ENCODE measurements at places on chromosomes 13 and 19.

DNA sequence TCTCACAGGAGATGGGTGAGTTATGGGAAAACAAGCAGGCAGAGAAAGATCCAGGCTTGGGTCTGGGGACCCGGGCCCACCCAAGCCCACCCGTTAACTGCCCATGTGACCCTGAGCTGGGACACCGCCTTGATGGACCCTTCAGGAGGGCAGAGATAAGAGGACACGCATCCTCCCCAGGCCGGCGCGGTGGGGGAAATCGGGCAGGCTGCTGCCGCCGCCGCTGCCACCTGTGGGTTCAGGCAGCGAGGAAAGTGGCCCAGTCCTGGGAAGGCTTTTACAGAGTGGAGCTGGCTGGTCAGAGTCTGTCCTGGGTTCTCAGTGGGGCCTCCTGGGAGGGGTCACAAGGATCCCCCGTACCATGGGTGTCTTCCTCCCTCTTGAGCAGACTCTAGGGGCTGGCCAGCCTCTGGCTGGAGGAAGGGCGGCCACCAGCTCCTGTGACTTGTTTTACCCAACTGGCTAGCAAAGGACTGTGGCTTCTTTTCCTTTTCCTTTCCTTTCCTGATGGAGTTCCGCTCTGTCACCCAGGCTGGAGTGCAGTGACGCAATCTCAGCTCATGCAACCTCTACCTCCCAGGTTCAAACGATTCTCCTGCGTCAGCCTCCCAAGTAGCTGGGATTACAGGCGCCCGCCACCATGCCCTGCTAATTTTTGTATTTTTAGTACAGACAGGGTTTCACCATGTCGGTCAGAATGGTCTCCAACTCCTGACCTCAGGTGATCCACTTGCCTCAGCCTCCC is 155.4 kb downstream of the KDM4B start:
- no peak for DNase-seq

DNA sequence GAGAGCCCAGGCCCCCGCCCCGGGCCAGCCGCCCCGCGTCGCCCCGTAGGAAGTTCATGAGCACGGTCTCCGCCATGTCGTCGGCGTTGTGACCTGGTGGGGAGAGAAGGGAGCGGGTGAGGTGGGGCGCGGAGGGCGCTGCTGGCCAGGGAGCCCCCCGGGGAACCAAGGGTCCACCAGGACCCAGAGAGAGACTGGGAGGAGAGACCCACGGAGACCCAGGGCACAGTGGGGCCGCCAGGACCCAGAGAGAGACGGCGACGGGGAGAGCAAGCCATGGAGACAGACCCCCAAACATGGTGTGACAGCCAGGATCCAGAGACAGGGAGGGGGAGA is 9.2 kb downstream of the CTU1 start:
- DNase-seq, result no peak

DNA sequence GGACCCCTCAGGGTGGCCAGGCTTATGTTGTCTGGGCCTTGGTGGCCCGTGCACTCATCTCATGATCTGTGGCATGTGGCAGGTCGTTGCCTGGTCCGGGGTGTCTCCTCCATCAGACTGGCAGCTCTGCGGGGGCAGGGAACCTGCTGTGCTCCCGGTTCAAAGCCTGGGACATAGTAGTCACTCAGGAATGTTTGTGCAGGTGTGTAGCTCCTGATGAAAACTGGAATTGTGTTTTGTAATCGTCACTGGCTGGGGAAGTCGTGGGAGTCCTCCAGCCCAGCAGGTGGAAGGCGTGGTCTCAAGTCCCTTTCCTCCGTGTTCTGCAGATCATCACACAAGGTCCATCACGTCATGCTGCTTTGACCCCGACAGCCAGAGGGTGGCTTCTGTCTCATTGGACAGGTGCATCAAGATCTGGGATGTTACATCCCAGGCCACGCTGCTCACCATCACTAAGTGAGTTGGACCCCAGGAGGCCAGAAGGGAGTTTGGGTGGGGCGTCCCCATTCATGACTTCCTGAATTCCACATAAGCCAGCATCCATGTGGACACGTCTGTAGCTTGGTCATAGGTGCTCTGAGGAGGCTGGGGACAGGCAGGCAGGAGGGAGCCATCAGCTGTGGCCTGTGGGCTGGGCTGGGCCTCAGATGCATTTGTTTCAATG is 19.1 kb downstream of the WDR88 start:
- no peak for DNase-seq

DNA sequence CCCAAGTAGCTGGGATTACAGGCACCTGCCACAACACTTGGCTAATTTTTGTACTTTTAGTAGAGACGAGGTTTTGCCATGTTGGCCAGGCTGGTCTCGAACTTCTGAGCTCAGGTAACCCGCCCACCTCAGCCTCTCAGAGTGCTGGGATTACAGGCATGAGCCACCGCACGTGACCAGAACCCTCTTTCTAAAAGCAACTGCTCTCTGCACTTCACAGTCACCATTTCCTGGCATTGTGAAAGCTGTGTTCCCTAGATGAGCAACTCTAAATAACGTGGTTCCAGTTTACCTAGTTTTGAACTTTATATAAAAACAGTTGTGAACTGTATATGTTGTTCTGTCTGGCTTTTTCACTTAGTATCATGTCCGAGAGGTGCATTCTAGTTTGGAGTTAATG is 152.9 kb downstream of the SIPA1L3 start:
- no peak for DNase-seq

DNA sequence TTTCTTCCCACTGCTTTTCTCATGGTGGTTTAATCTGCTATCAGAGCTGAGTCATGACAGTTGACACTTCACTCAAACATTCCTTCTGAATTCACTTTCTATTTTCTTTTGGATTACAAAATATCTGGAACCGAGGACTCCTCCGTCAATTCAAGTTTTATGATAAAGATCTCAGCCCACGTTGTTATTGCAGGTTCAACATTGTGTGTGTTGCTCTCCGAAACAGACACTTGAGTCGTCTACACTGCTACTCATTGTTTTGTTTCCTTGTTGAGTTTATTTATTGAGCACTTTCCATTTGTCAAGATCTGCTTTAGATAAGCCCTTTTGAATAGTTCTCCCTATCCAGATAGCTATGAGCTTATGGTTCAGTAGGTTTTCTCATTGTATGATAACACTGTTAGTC is 636.1 kb upstream of the GPC6 start:
- no peak for DNase-seq

DNA sequence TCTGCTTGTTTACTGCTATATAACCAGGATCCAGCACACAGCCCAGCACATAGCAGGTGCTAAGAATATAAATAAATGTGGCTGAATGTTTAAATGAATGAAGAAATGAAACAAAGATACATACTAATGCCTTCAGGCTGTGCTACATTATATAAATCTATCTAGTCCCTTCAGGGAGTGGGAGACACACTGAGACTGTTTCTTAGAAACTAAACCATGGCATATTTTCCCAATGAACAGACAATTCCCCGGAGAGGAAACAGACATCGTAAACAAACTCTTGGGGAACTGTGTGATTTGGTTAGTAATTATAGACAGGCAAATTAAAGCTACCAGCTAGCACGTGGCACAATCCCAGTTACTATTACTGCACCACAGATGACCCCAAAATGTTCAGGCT is 9.7 kb upstream of the FEM1A start:
- no peak for DNase-seq

DNA sequence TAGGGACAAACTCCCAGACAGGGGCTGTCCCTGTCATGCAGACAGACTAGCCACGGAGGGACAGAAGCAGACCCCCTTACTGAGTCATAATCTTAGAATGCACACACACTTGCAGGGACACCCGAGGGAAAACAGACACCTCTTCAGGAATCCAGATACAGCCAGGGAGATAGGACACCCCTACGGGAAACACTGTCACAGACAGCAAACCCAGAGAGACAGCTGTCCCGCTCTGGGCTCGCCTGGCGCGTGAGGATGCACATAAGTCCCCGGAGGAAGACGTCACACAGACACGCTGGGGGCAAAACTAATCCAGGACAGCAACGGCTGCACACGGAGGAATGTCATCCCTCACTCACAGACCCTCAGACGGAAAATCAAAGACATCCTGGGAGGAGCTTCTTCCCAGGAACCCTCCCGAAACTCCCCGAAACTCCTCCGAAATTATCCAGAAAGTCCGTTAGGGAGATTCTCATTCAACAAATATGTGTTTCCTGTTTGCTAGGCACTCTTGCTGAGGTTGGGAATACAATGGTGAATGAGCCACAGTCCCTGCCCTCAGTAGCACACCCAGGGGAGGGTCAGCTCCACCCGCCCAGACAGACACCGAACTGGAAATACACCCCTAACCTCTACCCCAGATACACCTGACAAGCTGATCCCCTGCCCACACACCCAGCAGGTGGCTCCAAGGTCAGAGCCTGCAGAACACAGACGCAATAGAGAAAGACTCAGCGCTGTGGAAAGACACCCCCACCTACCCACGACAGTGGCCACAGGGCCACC is 15.2 kb upstream of the TOMM40 start:
- no peak for DNase-seq

DNA sequence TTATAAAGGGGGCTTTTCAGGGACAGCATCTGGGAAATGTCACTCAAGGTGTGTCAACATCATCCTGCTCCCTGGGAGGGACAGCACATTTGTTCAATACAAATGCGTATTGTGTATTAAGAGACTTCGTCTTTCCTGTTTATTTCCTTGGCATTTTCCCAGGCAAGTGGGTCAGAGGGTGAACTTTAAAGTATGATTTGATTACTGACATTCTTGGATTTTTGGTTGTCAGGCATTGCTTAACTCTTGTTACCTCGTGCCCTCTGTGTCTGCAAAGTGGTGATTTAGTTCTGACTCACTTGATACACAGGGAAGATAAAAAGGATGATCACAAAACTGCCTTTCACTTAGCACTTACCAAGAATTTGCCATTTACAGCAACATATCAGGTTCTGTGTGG is 292.7 kb downstream of the SUCLA2 start:
- DNase-seq, result no peak

DNA sequence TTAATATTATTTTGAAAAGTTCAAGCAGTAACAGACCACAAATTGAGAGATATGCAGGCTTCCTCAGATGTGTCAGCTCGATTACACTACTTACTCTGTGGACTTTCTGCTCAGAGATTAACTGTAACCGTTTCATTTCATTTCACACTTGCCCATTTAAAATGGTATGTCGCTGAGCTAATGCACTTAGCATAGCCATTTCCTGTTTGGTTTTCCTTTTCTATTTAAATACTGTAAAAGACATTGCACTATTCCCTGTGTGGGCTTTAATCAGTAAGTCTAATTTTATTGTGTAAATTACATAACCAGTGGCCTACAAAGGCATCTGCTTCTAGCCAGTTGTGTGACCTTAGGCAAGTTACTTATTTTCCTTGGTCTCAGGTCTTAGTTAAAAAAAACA is 237.6 kb downstream of the LACC1 start:
- no peak for DNase-seq

DNA sequence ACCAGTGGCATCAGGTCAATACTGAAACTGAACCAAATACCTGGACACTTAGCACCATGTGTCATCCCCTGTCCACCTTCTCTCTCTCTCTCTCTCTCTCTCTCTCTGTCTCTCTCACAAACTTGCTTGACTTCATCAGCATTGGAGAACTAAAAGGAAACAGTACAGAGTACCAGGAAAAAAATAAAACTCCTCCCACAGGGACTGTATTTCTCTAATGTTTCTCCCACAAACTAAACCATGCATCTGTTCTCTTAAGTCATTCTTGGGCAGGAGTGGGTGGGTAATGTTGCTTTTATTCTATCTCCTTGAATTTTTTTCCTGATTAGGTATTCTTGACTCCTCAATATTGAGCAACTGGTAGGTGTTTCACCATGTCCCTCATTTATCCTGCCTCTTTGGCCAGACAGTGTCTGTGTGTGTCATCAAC is 112.9 kb upstream of the CACNA1A start:
- DNase-seq, result no peak

DNA sequence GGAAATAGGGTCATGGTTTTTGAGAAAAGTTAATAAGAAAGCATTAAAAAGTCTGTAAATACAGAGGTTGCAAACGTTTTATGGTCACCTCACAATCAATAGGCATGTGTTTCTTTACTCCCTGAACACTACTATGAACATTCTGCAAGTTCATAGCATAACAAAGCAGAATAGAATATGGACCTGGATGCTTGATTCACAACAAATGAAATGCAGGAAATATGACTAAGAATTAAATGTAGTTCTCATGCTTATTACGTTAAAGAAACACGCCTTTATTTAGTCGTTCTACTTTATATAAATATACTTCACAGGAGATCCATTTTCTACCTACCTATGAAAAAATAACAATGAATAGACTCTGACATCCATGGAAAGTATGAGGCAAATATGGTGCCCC is 344.0 kb downstream of the KCTD12 start:
- DNase-seq, result no peak

DNA sequence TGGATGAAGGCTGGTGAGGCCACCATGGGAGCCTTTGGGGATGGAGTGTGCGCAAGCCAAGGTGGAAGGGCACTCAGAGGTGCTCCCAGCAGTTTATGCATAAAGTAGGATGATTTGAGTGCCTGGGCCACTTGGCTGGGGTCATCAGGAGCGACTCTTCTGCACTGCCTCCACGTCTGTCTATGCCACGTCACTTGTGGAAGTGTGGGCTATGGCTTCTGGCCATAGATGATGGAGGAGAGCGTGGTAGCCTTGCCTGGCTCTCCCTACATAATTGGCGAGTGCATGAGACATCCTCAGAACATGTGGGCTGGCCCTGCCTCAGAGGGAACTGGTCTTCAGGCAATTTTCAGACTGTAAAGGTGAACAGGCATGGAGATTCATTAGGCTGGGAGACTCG is 182.9 kb downstream of the TEX29 start:
- DNase-seq, result no peak

GRCh38 chr19:6415591-6416190 is 8.9 kb downstream of the KHSRP start:
- no peak for DNase-seq

DNA sequence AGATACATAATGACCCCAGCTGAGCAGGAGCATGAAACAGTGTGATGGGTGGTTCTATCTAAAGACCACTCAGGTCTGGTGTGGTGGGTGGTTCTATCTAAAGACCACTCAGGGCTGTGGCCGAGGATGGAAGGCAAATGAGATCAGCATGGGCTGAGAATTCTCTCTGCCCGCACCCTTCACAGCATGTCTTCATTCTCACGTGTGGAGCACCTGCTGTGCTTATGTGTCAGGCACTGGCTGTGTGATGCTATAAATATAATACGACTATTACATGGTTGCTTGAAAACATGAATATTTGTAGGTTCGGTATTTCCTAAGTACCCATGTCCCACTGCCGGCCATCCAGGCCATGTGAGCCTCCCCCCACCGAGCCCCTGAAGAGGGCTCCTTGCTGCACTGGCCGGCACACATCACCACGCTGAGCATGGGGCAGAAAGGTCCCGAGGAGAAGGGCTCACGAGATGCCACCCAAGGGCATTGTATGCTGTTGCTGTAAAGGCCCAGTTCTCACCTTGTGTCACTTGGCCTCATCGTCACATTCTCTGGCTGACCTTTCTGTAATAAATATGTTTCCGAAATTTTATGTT is 810.2 kb downstream of the UQCRFS1 start:
- no peak for DNase-seq
